ENCODE measurements at places on chromosomes 1 and 21.

GRCh38 chr1:182633031-182633430 is 28.8 kb upstream of the RGS16 start:
- no peak for DNase-seq

DNA sequence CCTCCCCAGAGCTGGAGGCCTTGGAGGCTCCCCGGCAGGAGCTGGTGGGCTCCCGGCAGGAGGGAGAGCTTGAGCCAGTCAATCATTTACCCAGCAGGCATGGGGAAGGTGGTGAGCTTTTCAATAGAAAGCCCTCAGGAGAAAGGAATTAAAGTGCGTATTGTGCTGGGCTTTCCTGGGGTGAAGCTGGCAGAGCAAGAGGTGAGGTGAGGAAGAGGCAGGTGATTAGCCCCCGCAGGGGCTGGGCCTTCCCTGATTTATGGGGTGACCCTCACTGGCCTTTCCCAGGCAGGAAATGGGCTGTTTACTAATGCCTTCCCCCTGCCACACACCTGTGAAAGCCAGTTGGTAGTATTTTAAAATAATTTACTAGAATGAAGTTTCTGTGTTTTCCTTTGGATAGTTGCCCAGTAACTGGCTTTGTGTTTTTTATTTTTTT is 25.8 kb downstream of the CLDN14 start:
- DNase-seq, result no peak

DNA sequence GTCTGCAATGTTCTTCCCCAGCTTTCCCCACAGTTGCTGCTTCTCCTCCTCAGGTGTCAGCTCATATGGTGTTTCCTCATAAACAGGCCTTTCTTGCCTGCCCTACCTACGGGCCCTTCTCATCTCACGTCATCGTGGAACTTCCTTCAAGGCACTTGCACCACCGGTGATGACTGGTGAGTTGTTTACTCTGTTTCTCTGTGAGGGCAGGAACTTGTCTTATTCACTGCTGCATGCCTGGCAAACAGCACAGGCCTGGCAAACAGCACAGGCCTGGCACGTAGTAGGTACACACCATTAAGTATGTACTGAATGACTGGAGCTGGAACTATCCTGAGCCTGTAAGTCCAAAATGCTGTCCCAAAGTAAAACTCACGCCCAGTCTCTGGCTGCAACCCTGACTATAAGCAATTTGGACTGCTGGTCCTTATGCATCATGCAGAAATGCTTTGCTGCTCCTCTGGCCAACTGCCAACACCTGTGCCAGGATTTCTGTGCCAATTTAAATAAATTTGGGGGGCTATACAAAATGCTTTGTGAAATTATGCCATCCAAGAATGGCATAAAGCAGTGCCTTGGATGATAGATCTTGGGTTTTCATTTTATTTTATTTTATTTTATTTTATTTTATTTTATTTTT is 25.7 kb downstream of the STK40 start:
- DNase-seq, result no peak

GRCh38 chr1:154972517-154973343 is 1.8 kb upstream of the CKS1B start:
- DNase-seq, result no peak

DNA sequence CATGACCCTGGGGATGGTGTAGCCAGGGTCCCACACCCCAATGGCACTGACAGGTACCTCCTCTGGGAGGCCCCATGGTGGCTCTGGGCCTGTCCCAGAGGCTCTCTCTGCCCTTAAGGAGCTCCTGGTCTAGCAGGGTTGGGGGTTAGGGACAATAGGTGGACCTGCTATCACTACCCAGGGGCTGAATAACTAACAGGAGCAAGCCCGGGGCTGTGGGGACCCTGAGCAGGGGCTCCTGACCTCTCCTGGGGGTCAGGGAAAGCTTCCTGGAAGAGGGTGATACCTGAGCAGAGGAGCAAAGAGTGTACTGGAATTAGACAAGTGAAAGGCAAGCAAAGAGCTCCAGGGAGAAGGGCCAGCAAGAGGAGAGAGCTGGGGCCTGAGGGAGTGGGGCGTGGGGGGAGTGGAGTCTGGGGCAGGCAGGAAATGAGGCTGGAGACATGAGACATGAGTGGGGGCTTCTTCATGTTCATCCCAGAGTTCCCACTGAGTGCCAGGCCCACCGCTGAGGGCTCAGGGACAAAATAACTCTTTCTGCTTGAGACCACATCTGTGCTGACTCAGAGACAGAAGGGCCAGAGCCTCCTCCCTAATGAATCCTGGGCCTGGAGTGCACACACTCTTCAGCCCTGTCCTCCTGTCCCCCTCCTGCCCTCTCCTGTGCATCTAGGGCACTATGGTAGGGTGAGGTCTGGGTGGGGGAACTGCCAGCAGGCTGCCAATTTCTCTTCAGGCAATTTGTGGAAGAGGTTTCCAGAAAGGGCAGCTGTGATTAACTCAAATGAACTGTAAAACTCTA is 517.6 kb downstream of the PTPRU start:
- no peak for DNase-seq

- no peak for DNase-seq
Observed at GRCh38 chr21:30227633-30228404, 11.9 kb upstream of the CLDN8 start.

DNA sequence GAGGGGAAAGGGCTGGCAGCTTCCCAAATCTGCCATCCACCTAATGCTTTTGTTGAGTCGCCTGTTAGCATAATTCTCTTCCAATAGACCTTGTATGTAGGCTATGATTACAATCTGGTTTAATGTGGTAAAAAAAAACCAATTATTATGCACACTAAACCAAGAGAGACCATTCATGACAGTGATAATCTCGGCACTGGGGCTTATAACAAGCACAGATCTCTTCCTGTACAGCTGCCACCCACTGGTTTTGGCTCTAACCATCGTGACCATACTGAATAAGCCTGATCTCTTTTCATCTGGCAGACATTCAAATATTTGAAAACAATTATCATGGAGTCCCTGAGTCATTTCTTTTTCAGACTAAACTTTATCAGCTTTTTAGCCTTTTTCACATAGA is 12.0 kb upstream of the SYT14 start:
- DNase-seq, result no peak

- no peak for DNase-seq
Observed at GRCh38 chr1:15064217-15064929, 89.2 kb upstream of the TMEM51 start.

DNA sequence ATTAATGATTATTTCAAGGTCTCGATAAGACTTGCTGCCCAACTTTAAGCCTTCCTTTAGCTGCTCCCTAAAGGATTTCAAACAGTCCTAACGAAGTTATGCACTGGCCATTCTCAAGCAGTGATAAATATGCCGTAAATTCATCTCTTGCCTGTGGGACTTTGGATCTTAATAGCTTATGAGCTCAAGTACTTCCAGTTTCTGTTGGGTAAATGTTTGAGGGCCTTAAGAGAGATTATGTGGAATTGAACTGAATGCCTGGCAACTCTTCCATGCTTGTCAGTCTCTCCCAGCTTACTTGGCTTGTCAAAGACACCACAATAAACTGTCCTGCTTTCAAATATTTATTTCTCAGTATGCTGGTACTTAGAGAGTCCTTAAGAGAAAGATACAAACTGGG is 3.5 kb upstream of the OR10J4 start:
- no peak for DNase-seq

DNA sequence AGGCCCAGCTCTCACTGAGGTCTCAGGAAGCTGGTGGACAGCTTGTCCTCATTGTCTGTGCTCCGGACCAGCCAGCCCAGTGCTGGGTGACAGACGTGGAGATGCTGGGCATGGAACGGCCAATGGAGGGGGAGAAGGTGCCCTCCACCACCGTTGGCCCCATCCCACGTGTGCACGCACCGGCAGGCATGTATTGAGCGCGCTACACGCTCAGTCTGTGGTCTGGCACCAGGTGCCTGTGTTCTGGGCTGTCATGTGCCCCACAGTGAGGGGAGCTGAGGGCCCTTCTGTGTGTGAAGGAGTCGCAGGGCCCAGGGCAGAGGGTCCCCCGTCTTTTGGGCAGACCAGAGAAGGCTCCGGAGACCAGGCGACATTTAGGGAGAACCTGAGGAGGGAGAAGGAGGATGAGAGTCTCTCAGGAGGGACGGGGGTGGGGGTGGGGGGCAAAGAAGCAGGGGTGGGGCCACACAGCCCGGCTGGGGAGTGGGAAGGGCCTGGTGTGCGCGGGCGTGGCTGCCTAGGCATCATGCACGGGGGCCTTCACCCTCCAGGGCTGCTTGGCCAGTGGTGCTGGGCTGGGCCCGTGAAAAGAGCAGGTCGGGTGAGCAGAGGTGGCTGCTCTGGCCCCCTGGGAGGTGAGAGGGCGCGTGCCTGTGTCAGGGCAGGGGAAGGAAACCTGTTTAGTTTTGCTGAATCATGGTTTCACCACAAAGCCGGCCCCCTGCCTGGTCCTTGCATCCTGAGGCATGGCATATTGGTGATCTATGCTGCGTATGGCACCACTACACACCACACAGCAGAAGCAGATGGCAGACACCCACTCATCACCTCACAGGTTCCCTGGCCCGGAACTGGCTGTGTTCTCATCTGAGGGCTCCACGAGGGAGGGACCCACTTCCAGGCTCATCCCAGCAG is 86.7 kb upstream of the TTC34 start:
- DNase-seq, result no peak

- no peak for DNase-seq
Observed at GRCh38 chr1:109214695-109215623, 1.2 kb downstream of the SARS1 start.

DNA sequence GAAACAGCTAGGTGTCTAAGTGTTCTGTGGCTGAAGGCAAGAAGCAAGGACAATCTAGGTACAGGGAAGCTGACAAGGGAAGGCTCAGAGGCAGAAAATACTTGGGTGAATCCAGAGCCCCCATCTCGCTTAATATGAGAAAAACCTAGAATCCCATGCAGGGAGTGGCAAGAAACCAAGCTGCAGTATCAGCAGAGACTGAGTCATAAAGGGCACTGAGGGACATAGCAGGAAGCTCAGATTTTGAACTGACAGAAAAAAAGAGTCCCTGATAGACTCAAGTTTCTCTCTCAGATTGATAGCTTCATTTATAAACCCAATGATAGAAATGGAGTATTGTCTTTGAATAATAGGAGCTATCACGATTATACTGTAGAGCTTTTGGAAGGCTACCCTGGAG is 77.3 kb upstream of the KCNJ15 start:
- DNase-seq, result no peak

DNA sequence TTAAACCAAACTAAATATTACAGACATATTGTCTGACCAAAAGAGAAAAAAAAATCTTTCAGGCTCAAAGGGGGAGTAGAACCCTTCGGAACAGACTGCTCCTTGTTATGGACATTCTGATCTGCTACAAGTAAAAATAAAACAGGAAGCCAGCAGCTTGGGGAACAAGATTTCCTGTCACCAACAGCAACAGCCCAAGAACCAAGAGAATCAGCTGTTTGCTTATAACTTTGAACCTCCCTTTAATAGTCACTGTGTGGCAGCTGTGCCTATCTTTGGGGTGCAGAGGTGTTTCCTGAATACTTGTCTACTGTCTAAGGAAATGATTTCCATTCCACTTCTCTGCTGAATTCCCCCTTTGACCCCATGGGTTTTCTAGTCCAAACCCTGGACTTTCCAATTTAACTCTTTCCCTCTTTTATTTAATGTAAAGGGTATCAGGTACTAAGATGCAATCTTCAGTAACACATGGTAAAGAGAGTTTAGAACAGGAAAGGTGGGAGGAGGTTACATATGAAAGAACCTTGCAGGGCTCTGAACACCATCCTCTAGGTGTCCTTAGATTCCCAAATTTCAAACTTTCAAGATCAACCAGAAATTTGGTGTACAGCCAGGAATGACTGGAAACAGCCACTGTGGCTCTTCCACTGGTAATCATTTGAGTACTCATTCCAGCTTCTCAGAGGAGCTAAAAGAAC is 38.6 kb downstream of the GPR3 start:
- no peak for DNase-seq

DNA sequence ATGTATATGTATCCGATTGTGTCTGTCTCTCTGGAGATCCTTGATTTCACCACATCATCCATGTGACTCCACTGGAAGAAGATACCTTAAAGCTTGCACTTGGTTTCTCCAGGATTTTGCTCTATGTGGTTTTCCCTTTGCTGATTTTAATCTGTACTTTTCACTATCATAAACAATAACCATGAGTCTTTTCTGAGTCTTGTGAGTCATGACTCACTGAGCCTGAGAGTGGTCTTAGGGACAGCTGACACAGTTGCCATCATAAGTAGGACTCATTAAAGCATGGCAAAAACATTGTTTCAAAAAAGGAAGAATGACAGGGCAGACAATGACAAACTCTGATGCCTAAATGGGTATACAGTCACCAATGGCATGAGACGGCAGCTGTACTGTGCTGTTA is 226.2 kb downstream of the AKT3 start:
- DNase-seq, result no peak

- DNase-seq, result no peak
Observed at GRCh38 chr1:63795455-63795854, 21.6 kb downstream of the ROR1 start.

DNA sequence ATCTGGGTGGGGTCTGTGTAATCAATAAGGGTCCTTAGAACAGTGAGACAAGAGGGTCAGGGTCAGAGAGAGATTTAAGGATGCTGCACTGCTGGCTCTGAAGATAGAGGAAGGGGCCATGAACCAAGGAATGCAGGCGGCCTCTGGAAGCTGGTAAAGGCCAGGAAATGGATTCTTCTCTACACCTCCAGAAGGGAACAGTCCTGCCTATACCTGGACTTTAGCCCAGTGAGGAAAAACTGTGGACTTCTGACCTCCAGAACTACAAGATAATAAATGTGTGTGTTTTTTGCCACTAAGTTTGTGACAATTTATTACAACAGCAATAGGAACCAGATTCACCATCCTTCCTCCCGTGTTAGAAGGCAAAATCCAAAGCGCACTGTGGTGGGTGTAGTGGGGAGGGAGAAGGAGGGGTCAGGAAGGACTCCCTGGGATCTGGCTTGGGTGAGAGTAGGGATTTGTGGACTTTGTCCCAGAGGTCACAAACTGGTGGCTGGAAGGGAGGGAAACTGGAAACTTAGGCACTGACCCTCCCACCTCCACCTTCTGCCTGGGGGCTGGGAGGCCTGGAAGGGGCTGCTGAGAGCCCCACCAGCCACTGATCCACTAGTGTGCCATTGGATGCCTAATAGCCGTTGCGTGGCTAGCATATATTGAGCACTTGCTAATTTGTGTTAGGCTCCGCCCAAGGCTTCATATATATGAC is 5.4 kb upstream of the CELA2A start:
- DNase-seq, result no peak

DNA sequence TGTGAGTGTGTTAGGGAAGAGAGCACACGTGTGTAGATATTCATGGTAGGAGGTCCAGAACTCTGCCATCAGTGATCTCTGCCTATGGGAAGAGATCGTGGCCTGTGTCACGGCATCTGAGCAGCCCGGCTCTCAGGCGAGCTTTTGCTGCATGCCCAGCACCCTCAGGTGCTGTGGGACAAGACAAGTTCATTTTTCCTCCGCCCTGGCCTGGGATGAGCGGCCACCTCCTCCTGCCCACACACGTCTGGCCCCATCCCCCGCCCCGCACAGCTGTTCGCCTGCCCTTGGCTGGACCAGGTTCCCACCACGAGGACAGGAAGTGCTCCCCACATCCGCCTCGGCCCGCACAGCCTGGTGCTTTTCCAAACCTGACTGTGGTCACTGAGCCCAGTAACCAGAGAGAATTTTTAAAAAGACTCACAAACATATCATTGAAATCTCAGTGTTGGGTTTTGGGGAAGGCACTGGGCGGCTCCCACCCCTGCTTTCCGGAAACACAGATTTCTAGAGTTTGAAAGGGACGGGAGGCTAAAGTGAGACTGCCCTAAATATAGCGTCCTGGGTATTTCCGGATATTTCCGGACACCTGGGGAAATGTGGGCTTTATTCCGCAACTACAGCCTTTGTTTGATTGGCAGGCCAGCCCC is 18.0 kb downstream of the BMP8A start:
- DNase-seq, result no peak

Measured in stimulated activated CD8-positive, alpha-beta memory T cell treated with anti-CD3 and anti-CD28 coated beads, Interleukin-4, amount 100 ng/mL, for 1 hour (primary cell).